ENCODE measurements at places on chromosomes 3 and 15.

DNA sequence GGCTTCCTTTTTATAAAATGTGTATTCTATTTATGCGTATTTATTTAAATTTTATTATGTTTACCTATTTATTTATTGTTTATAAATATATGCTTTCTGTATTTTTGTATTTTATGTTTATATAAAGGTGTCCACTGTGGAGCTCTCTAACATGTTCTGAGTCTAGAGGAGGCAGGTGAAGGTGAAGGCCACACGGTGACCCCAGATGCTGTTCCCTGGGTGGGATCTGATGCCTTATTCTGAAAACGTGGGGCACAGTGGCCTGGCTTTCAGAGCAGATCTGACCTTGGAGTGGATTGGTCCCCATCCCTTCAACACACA, 104.7 kb upstream of the SLC7A14 start:
- no peak for DNase-seq

DNA sequence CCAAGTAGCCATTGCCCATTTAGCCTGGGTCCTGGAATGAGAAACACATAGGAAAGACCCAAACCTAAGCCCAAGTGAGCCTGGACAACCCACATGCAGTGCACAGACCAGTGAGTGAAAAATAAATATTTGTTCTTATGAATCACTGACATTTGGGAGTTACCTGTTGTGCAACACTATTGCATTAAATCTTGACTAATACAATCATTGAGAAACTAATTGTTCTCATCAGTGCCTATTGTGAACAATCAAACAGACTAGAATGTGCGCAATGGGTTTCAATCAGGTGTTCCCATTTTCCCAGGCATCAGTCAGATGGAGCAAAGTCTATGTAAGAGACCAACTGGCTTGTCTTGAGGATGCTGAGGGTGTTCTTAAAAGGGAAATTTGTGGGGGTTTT, 54.7 kb upstream of the CNOT10 start:
- no peak for DNase-seq

- no peak for DNase-seq
Measured at GRCh38 chr15:87660251-87661129, 596.0 kb downstream of the NTRK3 start.

DNA sequence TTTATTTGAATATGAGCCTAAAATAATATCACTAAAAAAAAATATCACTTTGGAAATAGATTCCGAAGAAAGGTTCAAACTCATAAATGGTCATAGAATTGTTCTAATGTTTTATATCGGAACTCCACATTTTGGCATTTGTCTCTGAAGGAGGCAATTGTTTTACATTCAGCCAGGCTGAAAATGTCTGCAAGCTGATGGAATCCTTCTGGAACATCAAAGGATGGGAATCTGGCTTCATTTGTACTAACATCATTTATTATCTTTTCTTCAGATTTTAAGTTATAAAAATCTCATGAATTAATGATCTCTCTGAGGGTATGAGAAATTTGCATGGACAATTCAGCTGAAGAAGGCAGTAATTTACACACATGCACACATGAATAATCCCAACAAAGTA, 251.4 kb upstream of the RGMA start:
- no peak for DNase-seq

DNA sequence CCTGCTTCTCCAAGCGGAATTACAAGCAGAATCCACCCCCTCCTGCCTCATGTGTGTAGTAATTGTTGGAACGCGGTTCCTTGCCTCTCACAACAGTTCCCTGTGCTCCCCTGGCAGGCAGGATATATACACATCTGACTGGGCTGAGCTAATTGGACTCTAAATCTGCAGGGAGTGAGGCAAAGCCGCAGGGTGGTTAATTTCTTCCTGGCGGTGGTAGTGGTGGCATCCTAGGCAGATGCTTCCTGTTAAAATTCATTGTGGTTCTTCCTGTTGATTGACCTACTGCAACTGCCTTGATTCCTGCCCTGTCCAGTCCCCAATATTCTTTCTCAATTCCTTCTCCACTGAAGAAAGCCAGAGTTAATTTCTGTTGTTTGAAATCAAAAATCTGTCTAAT, 202.9 kb upstream of the PROK2 start:
- no peak for DNase-seq

- no peak for DNase-seq
Measured at GRCh38 chr3:150626148-150626930, 23.2 kb downstream of the SELENOT start.

DNA sequence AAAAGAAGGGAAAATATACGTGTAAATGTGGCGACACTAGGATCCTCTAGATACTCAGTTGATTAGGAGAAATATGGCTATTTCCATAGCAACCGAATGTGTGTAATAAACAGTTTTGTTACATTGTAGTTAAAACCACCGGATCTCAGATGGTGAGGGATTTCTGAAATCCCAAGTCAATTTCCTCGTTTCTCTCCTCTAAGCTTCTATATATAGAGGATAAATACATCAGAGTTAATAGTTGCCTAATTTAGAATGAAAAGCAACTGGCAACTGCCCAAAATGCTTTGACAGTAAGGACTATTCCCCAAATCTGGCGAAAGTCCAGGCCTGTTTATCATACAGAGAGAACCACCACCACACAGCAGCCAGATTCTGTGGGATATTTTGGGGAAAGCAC, 112.6 kb downstream of the GABRB3 start:
- DNase-seq = no peak

DNA sequence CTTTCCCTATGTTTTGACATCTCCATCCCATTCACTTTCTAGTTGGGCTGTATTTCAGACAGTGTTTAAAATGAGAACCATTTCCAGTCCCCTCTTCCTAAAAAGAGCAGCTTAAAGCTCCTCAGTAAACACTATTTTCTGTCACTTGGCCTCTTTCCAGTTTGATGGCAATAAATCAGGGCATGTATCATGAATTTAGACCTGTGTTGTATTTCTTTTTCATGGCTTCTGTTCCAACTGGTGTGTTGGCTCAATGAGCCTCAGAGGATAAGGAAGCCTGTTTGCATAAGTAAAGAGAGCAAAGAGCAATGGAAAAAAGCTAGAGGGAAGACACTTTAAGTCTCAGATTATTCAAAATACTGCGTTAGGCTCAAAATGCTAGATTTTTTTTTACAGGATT, 7.2 kb downstream of the CCDC80 start:
- no peak for DNase-seq

GRCh38 chr3:76646921-76647562, 392.9 kb upstream of the ROBO2 start:
- no peak for DNase-seq

- peak; percentile 45 for DNase-seq
Measured at GRCh38 chr3:127438951-127439350, 151.1 kb upstream of the PRR20G start.

DNA sequence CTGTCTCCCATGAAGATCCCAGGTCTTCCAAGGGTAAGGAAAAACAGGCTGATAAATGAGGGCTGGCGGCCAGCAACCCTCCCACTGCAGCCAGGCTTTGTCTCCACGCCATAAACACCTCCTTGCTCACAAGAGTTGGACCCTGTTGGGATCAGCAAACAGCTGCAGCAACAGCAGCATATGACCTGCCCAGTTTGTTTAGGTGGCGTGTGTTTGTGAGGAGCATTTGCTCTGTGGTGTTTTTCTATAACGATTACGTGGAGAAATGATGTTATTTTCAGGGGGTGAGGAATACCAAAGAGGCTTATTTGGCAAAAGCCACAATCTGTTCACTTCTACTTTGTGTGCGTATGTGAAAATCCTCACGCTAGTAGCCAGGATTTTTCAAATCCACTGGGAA, 58.5 kb downstream of the RFTN1 start:
- DNase-seq = no peak

- no peak for DNase-seq
Measured at GRCh38 chr3:112802338-112802737, 44.3 kb downstream of the CD200R1L start.

DNA sequence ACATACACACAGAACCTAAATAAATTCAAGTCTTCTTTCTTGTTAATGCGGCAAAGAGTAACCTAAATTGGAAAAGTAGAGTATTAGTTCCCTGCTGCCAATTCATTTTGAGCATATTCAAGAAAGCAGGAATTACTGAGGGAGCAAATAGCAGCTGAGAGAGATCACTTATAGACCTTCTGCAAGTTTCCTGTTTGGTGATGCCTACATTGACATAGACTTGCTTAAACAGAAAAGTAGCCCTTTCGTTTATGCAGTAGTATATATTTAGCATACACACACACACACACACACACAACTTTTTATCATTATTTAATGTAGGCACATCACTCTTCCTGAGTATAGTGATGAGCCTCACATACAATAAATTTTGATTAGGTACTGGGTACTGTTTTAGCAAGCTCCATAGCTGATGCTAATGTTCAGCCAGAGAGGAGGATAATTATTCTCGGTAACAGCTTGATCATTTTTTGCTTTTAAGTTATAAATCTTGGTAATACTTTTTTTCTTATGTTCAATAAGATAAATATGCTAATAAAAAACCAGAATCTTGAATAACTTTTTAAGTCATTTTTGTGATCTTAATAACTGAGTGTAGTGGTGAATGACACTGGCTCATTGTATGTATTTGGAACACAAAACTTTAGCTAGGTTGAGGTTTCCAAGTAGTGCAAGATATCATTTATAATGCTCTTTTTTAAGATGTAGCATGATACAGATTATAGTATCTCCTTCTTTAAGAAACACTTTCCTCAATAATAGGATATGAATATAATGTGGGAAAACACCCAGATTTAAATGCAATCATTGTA, 174.7 kb downstream of the MBNL1 start:
- no peak for DNase-seq

- no peak for DNase-seq
Measured at GRCh38 chr3:10599444-10599843, 94.1 kb upstream of the ATP2B2 start.

- DNase-seq = no peak
Measured at GRCh38 chr15:79206940-79207339, 75.6 kb upstream of the ANKRD34C start.

- no peak for DNase-seq
Measured at GRCh38 chr3:140432229-140432669, 245.6 kb upstream of the TRIM42 start.

GRCh38 chr3:94543161-94543560, 480.3 kb downstream of the NSUN3 start:
- DNase-seq = no peak

DNA sequence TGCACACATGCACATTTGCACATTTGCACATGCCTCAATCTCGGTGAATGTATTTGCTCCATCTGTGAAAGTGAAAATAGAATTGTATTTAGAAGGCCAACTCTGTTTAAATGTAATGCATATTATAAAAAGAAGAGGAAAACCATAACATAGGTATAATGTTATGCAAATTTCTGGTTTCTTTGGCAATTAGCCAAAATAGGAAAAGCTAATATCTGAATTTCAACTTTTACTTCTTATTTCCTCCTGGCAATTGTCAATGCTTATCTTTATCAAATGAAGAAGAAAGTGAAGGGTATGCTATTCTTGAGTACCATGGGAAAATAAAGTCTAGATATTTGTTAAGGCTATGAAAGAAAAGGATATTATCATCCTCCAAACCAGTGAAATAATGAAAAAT, 76.7 kb upstream of the SLC2A2 start:
- no peak for DNase-seq

DNA sequence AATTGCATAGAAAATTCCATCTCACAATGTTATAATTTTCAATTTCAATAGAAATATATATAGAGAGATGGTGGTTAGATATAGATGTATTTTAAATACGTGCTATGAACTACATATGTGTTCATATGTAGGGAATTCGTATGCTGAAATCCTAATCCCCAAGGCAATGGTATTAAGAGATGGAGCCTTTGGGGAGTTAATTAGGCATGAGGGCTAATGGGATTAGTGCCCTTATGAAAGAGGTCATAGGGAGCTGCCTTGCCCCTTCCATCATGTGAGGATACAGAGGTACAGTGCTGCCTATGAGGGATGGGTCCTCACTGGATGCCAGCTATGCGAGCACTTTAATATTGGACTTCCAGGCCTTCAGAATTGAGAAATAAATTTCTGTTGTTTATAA, 79.6 kb upstream of the CCDC54 start:
- DNase-seq = no peak

GRCh38 chr3:48232232-48232631, 8.7 kb upstream of the ZNF589 start:
- DNase-seq = no peak

DNA sequence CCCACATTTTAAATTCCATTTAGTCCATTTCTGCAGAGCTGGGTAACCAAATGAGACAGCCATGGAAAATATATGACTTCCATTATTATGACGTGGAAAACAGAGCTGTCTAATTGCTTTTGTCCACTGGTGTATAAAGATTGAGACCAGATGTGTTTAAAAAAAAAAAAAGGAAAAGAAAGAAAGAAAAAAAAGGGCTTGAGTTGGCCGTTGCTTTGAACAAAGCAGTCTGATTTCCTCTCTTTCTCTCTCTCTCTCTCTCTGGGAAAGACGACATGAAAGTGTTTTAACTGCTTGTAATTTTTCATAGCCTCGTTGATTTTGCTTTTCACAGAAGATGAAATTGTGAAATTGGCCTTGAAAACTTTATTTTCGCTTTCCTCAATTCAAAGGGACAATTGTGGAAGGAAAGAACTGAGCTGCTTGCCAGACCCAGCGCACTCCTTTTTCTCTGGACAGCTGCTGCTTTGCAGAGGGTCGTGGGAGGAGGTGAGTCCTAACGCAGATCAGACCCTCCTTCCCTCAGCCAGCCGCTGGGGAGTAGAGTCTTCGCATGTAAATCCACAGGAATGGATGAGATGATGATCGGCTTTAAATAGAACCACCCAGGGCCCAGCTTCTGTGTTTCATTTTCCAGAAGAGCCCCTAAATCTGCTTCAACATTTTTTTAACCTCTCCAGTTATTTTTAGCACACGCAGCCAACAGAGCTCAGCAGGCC, 42.8 kb upstream of the UBE2E1 start:
- no peak for DNase-seq

DNA sequence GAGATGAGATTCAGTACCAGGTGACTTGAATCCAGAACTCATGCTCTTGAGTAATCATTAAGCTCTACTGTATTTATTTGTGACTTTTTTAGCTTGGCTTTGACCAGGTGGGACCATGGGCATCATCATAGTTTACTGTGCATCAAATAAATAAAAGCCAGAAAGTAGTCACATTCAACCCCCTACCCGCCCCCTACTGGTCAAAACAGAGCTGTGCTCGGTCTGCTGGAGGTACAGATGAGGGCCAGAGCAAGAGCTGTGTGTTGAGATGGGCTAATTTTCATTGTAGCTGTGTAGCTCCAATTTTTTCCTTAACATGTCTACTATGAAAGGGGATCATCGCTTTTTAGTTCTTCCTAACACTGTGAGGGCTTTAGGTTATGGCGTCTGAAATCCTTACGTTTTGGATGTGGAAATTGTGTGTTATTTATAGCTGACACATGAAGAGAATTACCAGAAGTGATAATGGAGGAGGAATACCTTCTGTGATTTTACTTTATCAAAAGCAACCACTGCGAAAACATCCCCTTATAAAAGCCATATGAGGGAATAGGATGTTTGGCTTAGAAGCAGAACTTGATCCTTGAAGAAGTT, 375.1 kb downstream of the PTPRG start:
- no peak for DNase-seq

GRCh38 chr15:56767315-56767714, 34.0 kb upstream of the ZNF280D start:
- no peak for DNase-seq

DNA sequence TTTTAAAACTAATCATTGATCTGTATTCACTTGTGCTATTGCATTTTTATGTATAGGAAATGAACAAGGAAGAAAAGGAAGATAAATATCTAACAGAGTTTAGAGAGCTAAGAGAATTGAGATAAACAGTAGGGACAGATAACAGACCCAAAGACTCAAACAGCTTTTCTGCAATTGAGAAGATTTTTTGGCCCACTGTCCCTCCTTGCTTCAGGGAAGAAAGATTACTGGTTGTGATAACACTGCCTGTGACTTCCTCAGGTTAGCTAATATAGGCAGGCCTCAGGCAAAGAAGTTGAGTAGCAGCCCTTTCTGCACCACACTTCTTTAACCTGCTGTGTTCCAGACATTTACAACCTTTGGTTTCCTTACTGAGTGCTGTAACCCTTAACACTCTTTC, 2.7 kb upstream of the COX17 start:
- no peak for DNase-seq
